ENCODE measurements at places on chromosomes 13 and 19. TPM values are rescaled to one million over a fixed set of nuclear protein-coding genes. Genes with fewer than 3 reads are reported as not detected.

DNA sequence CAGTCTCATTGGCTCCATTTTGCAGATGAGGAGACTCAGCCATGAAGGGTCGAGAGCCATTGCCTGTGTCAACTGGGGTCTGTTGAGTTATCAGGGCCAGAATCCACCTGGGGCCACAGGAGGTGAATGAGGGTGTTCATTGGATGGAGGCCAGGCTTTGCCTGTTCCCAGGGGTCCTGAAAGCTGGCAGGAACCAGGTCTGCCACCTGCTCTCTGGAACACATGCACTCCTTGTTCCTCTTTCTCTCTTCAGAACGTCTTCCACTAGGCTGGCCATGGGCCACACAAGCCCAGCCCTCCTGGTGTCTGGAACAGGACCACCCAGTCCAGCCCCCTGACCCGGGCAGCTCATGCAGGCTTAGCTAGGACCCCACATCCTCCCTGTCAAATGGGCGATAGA, 21.1 kb downstream of the PPP1R37 start:
- H3K36me3 ChIP-seq = no peaks in the 10 kb centered on the region
- H3K4me1 ChIP-seq = peaks cover 45% of the 10 kb centered on the region
- H3K27ac ChIP-seq = peak overlapping the region; percentile 41
- H3K4me3 ChIP-seq = no peak overlapping the region
- H3K27me3 ChIP-seq = no peaks in the 10 kb centered on the region
- DNase-seq = no peak

- H3K4me1 ChIP-seq = peaks cover 2% of the 10 kb centered on the region
- no peaks in the 10 kb centered on the region for H3K36me3 ChIP-seq
- H3K27me3 ChIP-seq = no peaks in the 10 kb centered on the region
- no peak for DNase-seq
- H3K4me3 ChIP-seq = no peak overlapping the region
These were observed 49.1 kb upstream of the EHD2 start for GRCh38 chr19:47663911-47664771.

DNA sequence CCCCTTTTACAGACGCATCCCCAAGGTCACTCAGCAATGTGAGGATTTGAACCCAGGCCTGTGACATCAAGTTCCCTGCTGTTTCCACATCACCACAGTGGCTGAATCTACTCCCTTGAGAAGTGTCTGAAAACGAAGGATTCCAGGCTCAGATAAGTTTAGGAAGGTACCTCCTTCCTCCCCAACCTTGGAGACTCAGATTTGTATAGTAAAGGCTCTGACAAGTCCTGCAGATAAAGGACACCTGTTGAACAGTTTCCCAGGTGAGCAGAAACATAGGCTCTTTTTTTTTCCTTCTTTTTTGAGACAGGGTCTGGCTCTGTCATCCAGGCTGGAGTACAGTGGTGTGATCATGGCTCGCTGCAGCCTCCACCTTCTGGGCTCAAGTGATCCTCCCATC, 56.4 kb upstream of the PTPRS start:
- H3K27ac ChIP-seq = no peak overlapping the region
- H3K4me3 ChIP-seq = no peak overlapping the region
- no peaks in the 10 kb centered on the region for H3K4me1 ChIP-seq
- DNase-seq = no peak
- no peaks in the 10 kb centered on the region for H3K36me3 ChIP-seq
- H3K27me3 ChIP-seq = peaks cover 15% of the 10 kb centered on the region

DNA sequence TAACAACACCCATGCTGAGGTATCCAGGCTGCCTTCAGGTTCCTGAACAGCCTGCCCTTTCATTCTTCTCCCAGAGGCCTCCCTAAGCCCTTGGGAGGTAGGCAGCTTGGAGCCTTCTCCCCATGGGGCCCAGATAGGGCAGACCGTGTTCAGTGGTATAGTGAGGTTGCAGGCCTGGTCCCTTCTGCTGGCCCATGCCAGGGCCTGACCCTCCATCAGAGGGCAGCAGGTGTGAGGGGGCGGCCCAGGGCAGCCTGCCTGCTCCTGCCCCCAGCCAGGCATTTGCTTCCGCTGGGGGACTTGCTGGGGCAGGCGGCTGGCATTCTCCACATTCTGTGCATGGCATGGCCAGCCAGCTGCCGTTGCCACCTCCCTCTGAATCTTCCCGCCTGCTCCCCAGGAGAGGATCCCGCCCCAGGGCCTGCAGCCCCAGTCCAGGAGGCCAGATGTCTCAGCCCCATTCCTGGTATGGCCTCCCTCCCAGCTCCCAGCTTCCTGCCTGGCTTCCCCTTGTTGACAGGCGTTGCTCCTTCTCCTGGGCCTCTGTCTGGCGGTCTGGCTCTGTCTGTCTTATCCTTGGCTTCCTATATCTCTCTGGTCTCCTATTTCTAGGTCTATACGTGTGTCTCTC, 8.9 kb downstream of the CIC start:
- H3K36me3 ChIP-seq = peaks cover 29% of the 10 kb centered on the region
- no peak for DNase-seq
- H3K4me1 ChIP-seq = peaks cover 60% of the 10 kb centered on the region

GRCh38 chr13:79904581-79904980, 423.6 kb downstream of the NDFIP2 start:
- H3K36me3 ChIP-seq = no peaks in the 10 kb centered on the region
- no peaks in the 10 kb centered on the region for H3K4me1 ChIP-seq
- no peaks in the 10 kb centered on the region for H3K27me3 ChIP-seq
- H3K27ac ChIP-seq = no peak overlapping the region

DNA sequence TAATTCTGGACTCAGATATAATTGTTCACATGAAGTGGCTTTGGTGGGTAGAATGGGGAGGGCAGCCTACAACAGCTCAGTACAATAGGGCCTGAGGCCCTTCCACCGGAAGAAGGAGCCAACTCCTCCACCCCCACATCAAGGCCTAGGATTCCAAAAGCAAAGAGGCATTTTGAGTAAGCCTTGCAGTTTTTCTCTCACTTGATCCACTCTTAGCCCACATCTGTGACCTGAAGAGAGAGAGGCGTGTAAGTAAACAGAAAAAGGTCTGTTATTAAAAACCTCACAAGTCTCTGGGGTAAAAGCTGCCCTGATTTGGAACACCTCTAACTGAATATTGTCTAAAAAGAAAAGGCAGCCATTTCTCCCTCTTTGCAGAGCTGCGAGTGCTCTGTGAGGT, 214.1 kb upstream of the KL start:
- H3K27me3 ChIP-seq = peaks cover 20% of the 10 kb centered on the region
- H3K27ac ChIP-seq = peak overlapping the region; percentile 36
- H3K4me3 ChIP-seq = no peak overlapping the region
- H3K4me1 ChIP-seq = peaks cover 5% of the 10 kb centered on the region

DNA sequence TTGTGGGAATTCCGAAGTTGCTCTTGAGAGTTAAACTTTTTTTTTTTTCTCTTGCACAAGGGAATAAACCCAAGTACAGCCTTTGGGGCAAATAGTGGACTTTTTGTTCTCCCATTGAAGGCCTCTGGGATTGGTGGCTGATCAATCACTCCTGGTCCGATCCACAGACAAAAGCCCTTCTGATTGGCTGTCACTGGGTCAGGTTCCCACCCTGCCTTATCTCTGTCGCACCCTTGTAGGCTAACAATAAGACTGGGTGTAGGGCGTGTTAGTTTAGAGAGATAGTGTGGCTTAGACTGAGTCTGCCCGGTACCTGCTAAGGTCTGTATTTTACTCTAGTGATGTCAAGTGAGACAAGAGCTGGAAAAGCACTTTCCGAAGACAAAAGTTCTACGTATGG, 380.8 kb downstream of the NDFIP2 start:
- H3K27ac ChIP-seq = no peak overlapping the region
- H3K36me3 ChIP-seq = no peaks in the 10 kb centered on the region
- no peak for DNase-seq
- H3K27me3 ChIP-seq = no peaks in the 10 kb centered on the region

DNA sequence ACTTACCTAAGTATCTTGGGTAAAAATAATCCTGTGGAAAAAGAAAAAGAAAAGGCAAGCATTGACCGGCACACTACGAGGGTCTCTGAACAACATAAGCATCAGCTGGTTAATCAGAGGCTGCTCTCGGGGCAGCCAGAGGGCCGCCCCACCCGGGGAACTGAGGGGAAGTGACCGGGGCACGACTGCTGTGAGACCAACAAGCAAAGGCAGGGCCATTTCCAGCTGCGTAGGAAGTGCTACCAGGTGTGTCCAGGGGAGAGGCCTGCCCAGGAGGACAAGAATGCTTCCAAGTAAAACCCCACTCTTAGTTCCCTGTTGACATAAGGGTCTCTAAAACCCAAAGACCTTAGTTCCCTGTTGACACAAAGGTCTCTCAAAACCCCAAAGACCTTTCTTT, 15.9 kb downstream of the GAS6 start:
- H3K27ac ChIP-seq = no peak overlapping the region
- no peak overlapping the region for H3K4me3 ChIP-seq
- DNase-seq = no peak
- H3K27me3 ChIP-seq = no peaks in the 10 kb centered on the region

The KLHL1 gene
- total RNA-seq = not detected

The KIR3DL1 gene
- total RNA-seq = not detected

The IGSF23 gene
- total RNA-seq = not detected

The ZNF99 gene
- total RNA-seq = not detected

The MYO1F gene
- 359 TPM for total RNA-seq
